AG09309 (cell line): ENCODE measurements at places on chromosomes 12 and 14.

DNA sequence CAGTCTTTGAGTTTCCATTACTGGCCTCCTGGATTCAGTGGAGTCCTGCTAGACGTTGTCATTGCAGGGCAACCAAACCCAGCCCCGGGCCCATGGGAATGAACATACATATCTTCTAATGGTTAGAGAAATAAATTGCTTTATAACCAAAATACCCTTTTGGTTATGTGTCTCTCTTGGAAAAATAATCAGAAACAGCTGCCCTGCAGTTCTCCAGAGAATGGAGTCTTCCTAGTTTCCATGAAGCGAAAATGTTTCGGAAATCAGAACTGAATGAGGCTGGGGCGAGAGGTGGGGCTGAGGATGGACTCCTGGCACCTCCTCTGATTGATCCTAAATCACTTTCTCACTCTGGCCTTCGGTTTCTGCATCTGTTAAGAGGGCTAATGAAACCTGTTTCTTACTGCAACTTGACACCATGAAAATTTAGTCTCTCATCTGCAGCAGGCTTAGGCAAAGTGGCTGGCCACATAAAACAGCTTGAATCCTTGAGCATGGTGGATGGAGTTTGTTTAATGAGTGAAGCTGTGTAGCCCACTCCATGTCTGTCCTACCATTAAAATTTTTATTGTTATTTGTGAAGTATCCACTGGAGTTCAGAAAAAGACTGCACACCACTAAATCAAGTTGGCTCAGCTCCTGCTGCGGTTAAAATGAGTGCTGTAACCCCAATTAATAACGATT, 198.9 kb downstream of the CACNA1C start:
- no peak for DNase-seq

- no peak for DNase-seq
Observed at GRCh38 chr12:16218934-16219751, 58.3 kb downstream of the SLC15A5 start.

DNA sequence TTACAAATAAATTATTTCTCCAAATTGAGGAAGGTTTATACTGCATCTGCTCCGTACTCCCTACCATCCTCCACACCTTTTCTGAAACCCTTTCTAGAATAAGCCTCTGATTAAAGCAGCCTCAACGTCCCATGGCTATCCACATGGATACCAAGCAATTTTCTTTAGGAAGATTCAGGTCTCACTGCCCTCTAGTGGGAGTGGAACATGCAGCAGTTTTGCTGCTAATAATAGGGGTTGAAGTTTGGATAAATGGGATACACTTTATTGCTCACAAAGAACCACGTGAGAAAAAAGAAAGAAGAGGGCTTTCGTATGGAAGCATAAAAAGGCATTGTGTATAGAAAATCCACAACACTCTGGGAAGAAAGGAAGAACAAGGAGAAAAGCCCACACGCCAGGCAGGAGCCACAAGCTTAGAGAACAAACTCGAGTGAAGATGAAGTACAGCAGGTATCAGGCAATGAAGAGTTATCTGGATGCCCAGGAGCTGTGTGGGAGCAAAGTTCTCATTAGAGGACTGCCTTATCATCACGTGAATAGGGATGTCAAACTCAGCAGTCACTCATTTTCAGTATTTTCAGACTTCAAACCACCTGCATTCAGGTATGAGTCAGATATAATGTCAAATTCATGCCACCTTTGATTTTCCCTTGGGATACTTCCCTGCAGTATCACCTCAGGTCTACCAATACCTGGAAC, 45.8 kb downstream of the CCER1 start:
- DNase-seq: no peak

DNA sequence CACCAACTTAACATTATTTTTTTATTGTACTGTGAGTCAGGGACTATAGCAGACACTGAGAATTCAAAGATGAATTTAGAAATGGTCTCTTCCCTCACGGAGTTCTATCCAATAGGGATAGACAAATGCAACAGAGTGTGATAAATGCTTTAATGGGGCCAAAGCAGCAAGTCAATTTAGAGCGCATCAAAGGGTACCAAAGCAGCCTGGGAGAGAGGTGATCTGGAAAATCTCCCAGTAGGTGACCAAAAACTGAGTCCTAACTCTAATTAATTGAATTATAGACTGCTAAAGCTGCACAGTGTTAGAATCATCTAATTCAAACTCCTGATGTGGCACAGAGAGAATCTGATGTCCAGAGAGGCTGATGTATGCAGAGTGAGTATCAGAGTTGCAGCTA, 2.6 kb downstream of the LIN7A start:
- no peak for DNase-seq

- no peak for DNase-seq
Observed at GRCh38 chr14:36215217-36215598, 38.7 kb upstream of the PTCSC3 start.

- no peak for DNase-seq
Observed at GRCh38 chr14:53547593-53547992, 394.5 kb upstream of the DDHD1 start.

GRCh38 chr14:103808403-103809001, 38.9 kb downstream of the PPP1R13B start:
- no peak for DNase-seq

- no peak for DNase-seq
Observed at GRCh38 chr12:53463802-53464560, 12.1 kb downstream of the PCBP2 start.

DNA sequence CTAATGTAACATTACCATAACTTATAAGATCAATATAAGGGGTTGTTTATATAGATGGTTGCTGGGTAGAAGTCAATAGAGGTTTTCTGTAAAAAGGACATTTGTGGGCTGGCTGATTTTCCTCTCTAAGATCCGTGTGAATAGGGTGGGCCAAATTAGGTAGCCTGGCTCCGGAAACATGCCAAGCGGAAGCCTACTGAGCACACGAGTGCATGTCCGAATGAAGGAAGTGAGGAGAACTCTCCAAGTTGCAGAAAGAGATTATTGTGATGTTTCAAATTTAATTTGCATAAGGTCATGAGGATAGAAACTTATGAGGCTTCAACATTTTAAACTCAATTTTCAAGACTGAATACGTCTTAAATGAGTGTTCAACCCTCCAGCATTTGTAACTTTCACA, 356.7 kb downstream of the SNAPC1 start:
- no peak for DNase-seq

- no peak for DNase-seq
Observed at GRCh38 chr14:54343272-54344121, 53.3 kb upstream of the CDKN3 start.

GRCh38 chr12:40832668-40833067, 140.4 kb downstream of the CNTN1 start:
- DNase-seq: no peak

DNA sequence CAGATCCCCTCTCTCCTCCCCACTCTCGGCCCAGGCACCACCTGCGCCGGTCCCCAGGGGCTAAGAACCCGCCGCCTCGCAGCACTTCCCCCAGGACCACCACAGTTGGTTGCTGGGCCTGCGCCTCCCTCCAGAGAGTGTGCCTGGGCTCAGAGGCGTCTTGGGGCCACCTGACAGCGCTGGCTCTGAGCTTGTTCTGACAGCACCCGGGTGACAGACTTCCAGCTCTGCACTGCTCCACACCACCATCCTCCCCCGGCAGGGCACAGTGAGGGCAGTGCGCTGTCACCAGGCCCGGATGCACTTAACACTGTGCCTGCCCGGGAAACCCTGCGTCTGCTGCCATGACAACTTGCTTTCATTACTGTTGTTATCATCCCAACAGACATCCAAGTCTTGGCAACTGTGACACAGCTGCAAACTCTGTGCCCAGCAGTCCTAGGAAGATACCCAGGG, 6.6 kb downstream of the BRF1 start:
- DNase-seq: no peak

- DNase-seq: no peak
Observed at GRCh38 chr12:6330192-6330591, 11.7 kb downstream of the TNFRSF1A start.

- DNase-seq: peak; percentile 64
Observed at GRCh38 chr14:61140872-61141271, 140.3 kb downstream of the TMEM30B start.

DNA sequence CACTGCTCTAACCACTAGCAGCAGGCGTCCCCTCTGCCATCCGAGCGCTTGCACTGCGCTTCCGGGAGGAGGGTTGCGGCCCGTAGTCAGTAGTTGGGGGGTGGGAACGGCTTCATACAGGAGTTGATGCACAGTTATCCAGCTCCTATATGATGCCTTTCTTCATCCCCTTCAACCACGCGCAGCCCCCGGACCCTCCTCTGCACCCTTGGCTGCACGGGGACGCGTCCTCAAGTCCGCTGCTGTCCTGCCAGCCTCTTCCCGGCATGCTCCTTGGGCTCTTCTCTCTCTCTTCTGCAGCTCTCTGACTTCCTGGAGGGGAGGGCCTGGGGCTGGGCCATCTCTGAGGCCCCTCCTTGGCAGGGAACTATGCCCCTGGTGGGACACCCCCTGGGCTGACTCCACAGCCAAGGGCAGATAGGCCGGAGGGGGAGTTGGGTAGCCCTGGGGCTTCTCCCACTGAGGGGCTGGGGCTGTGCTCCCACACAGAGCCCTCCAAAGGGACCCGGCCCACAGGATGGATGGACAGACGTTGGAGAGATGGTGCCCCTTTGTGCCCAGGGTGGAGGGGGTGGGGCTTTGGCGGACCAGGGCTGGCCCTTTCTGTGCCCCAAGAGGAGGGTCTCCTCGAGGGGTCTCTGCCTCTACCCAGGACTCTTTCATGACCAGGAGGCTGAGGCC, 29.0 kb downstream of the RTL1 start:
- DNase-seq: no peak

- no peak for DNase-seq
Observed at GRCh38 chr12:105409801-105410471, 79.4 kb downstream of the C12orf75 start.

DNA sequence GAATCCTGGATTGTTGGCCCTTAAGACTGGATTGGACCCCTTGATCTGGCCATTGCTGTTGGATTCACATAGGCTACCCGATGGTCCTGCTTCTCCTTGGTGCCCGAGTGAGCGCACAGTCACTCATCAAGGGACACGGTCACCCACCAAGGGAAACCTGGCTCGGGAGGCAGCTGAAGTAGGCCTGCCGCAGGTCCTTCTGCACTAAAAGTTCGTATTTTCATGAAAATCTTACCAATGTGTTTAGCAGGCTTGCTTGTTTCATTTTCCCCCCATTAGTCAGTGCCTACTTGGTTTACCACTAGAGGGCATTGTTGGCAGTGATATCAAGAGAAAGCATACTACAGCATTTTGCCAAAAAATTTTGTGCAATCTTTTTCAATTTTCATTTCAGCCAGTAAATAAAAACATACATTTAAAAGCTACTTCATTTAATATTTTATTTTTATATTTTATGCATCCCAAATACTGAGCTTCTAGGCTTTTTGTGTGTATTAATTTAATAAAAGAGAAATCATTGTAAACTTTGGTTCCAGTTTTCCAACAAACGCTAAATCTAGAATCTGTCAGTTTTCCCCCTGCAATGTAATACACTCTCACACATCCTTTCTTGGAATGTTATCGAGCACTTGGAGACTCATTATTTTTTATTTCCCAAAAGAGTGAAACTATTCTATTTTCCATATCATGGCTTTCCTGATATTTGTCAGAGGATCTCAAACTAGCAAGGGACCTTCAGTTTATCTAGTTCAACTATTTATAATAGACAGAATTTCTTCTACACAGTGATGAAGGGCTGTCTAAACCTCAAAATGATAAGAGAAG, 116.7 kb downstream of the LMNTD1 start:
- DNase-seq: peak; percentile 63

DNA sequence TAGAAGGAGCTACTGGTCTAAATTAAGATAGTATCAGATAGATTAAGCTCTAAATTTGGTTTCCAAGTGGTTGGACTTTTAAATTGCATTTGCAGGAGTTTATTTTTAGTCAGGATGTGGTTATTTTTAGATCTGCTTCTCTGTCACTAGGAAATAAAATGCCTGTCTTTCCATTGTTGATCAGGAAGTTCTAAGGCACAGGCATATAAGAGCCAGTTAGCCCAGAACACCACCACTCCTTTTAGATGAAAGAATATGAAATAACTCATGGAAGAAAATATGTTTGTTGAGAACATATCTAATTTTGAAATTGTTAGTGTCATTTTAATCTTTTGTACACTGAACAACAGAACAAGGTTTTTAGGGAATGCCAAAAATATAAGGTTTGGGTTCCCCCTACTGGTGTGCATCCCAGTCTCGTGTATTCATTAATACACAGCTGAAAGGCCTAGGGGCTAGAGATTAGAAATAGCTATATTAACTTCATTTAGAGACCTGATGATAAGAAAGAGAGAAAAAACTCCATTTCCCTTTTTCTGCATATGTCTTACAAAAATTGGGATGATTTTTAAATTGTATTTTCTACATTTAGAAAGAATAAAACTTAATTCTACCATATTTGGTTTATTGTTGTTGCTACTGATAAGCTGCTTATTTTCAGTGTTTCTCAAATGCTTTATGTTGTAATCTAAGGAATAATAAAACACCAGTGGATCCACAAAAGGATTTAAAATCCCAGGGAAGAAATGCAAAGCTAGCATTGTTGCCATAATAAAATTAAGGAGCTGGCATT, 67.2 kb downstream of the RIC8B start:
- DNase-seq: peak; percentile 8

- DNase-seq: no peak
Observed at GRCh38 chr14:23148591-23149249, 29.7 kb upstream of the CEBPE start.

DNA sequence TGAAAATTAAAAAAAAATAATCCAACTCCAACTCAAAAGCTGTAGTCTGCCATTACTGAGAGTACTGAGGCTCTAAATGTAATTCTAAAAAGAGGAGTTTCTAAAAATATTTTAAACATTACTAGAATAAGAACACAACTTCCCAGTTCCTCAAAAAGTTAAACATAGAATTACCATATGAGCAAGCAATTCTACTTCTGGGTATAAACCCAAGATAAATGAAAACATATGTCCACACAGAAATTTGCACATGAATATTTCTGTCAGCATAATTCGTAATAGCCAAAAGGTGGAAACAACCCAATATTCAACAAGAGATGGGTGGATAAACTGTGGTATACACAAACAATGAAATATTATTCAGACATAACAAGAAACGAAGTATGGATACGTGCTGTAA, 15.0 kb upstream of the NR2C1 start:
- no peak for DNase-seq

DNA sequence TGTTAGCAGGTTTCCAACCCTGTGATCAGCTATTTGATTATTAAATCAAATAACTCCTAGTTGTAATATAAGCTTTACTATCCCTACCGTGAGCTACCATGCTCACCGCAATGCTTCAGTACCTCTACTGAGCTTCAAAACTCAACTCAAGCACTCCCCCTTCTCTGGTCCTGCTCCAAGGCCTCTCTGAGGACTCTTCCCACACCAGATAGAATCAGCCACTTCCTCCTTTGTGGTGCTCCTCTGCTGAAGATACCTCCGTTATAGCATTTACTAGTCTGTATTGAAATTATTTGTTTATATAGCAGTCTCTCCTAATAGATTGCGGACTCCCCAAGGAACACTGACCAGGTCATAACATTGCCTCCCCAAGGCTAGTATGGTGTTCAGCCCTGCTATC, 17.5 kb downstream of the AREL1 start:
- no peak for DNase-seq

- no peak for DNase-seq
Observed at GRCh38 chr12:65427646-65428045, 149.2 kb downstream of the MSRB3 start.
